ENCODE measurements at places on chromosomes 2 and 18. TPM values are rescaled to one million over a fixed set of nuclear protein-coding genes. Genes with fewer than 3 reads are reported as not detected.

GRCh38 chr18:80154293-80154692, 45.2 kb downstream of the ADNP2 start:
- DNase-seq, result peak; percentile 56

DNA sequence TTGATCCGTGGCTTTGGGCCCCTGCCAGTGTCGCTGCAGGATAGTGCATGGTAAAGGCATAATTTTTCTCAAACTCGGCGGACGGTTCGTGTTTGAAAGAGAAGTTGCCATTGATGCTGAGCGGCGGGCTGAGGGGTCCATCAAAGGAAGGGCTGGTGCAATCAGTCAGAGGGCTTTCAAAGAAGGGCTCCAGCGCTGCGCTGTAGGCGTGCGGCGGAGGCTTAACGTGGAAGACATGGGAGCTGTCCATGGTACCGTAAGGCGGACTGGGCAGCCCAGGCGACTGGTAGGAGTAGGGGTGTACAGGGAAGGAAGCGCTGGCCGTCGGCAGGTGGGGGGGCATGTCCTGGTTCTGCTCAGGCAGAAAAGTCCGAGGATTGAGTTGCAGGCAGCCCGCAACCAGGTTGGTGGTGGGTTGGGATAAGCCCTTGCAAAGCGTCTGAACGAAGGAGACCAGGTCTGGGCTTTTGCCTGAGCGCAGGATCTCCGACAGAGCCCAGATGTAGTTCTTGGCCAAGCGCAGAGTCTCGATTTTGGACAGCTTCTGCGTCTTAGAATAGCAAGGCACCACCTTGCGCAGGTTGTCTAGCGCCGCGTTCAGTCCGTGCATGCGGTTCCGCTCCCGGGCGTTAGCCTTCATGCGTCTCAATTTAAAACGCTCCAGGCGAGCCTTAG, 2.3 kb downstream of the NEUROD1 start:
- DNase-seq, result peak; percentile 84

AKAIN1 gene
- total RNA-seq, result not detected

GRCh38 chr18:63438181-63438580, 15.9 kb upstream of the VPS4B start:
- peak; percentile 53 for DNase-seq
